ENCODE measurements at places on chromosomes 1 and 21.

DNA sequence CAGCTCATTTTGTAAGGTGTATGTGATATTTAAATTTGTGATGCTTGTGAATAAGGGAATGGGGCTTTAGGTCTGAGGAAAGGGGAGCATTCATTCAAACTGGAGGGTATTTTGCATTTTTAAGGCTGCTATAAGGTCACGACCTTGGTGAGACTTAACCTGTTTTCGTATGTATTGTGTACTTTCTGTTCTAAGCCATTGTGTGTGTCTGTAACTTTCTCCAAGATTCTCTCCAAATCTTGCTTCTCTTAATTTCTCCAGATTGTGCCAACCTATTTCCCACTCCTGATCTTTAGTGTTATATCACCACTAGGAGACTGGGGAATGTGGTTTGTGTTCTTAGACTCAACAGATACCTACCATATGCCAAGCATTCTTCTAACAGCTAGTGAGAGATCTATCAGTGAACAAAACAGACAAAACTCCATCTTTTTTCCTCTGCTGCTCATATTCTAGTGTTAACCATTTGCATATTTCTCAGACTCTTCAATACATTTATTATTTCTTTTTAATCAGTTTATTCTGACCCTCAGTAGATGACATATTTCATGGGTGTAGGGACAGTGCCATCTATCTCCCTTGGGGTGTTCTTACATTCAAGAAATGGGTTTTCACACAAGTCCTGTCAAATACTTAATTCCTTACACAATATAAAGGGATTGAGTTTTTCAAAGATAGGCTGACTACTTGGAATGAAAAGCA lies 27.5 kb downstream of the ATP1B1 start:
- no peak for DNase-seq

- DNase-seq = no peak
Measured at GRCh38 chr1:72094209-72094608, 188.1 kb downstream of the NEGR1 start.

GRCh38 chr21:44618909-44619308 lies 7.0 kb downstream of the KRTAP10-8 start:
- no peak for DNase-seq

GRCh38 chr1:21559788-21560567 lies 50.8 kb downstream of the ALPL start:
- DNase-seq = no peak

DNA sequence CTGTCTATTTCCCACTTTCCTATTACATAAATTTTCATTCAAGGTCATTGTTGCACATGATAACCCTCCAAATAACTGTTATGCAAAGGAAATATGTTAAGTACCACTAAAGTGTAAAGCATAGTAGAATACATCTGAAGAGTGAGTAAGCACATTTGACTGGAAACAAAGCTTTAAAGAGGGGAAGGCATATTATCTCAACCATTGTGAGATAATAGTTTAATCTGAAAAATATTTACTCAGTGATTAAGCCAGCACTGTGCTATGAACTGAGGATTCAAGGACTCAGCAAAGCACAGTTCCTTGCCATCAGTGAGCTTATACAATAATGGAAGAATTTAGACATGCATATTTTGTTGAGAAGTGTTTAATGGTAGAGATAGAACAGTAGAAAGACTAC lies 127.4 kb downstream of the HMCN1 start:
- no peak for DNase-seq

DNA sequence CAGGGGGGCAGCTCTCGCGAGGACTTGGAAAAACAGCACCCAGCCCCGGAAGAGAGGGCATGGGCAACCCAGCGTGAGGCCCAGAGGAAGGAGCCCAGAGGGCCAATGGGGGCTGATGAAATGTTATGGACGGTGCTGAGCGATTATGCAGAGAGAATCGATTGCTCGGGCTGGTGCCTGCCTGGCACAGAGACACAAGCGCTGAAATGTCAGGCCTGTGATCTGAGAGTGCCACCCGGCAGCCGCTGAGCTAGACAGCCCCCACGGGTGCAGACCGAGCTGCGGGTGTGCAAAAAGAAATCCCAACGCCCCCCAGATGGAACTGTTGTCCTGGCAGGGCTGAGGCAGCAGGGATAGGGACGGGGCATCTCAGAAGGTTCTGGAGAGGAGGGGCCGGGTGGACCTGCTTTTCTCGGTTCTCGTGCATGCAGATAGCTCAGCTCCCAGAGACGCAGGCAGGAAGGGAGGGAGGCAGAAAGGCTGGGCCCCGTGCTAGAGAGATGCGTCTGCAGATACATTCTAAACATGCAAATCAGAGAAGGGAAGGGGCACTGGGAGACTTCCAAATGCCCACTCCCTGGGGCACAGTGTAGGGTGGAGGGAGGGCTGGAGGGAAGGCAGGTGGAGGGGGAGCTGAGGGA lies 41.5 kb downstream of the TAS1R2 start:
- DNase-seq = no peak
